Right renal pelvis (tissue), 4 donors: ENCODE measurements at places on chromosomes 7 and 10. TPM values are rescaled to one million over a fixed set of nuclear protein-coding genes. Genes with fewer than 3 reads are reported as not detected.

Gene GIMAP4
- 30.2 TPM for polyA plus RNA-seq

Gene HYAL4
- 0.05 TPM for polyA plus RNA-seq

Gene PITX3
- polyA plus RNA-seq, result 0.78 TPM

Gene TUBAL3
- polyA plus RNA-seq, result 0.23 TPM

Gene CRYGN
- 3.6 TPM for polyA plus RNA-seq

Gene MICALL2
- 8.5 TPM for polyA plus RNA-seq

Gene CNPY1
- polyA plus RNA-seq, result not detected

Gene HTR7
- polyA plus RNA-seq, result 0.65 TPM

Gene CYP26C1
- polyA plus RNA-seq, result 0.04 TPM

Gene GPR37
- polyA plus RNA-seq, result 1.8 TPM

Gene UTF1
- not detected for polyA plus RNA-seq

Gene METTL2B
- 28.4 TPM for polyA plus RNA-seq

Gene COL28A1
- 9.7 TPM for polyA plus RNA-seq

Gene SFTPD
- polyA plus RNA-seq, result 1.2 TPM

Gene ZRANB1
- 27.8 TPM for polyA plus RNA-seq

Gene CDK14
- 39.1 TPM for polyA plus RNA-seq

Gene HOXA10
- polyA plus RNA-seq, result 162 TPM

Gene OR2A5
- 0.10 TPM for polyA plus RNA-seq

Gene BBIP1
- 55.1 TPM for polyA plus RNA-seq

Gene ABCB1
- polyA plus RNA-seq, result 19.2 TPM

Gene PNLIP
- polyA plus RNA-seq, result not detected

Gene EZH2
- 39.5 TPM for polyA plus RNA-seq

Gene FBH1
- 71.6 TPM for polyA plus RNA-seq

Gene AKR1C8
- polyA plus RNA-seq, result 0.13 TPM

Gene GCK
- polyA plus RNA-seq, result 2.8 TPM

Gene GNAT3
- polyA plus RNA-seq, result not detected

Gene CDH23
- polyA plus RNA-seq, result 1.3 TPM

Gene FAM25G
- not detected for polyA plus RNA-seq
